ELR (cell line): ENCODE measurements at places on chromosomes 13 and 19.

GRCh38 chr19:14437578-14438140 lies 4.6 kb downstream of the PKN1 start:
- DNase-seq = no peak

DNA sequence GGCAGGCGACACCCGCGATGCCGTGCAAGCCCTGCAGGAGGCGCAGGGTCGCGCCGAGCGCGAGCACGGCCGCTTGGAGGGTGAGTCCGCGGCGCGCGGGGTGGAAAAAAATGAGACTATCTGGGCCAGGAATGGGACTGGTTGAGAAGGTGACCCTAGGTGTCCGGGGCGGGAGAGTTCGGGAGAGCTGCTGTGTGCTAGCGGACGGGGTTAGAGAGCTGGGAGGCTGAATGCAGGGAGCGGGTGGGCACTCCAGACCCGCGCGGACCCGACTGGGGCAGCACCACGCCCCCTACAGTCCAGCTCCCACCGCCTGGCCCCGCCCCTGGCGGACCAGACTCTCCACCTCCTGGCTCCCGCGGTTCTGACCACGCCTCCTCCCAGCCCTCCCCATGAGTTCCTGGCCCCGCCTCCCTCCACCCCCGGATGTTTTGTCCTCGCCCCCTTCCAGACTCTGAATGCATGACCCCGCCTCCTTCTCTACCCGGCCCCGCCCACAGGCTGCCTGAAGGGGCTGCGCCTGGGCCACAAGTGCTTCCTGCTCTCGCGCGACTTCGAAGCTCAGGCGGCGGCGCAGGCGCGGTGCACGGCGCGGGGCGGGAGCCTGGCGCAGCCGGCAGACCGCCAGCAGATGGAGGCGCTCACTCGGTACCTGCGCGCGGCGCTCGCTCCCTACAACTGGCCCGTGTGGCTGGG lies 1.5 kb downstream of the CLEC11A start:
- peak; percentile 98 for DNase-seq

DNA sequence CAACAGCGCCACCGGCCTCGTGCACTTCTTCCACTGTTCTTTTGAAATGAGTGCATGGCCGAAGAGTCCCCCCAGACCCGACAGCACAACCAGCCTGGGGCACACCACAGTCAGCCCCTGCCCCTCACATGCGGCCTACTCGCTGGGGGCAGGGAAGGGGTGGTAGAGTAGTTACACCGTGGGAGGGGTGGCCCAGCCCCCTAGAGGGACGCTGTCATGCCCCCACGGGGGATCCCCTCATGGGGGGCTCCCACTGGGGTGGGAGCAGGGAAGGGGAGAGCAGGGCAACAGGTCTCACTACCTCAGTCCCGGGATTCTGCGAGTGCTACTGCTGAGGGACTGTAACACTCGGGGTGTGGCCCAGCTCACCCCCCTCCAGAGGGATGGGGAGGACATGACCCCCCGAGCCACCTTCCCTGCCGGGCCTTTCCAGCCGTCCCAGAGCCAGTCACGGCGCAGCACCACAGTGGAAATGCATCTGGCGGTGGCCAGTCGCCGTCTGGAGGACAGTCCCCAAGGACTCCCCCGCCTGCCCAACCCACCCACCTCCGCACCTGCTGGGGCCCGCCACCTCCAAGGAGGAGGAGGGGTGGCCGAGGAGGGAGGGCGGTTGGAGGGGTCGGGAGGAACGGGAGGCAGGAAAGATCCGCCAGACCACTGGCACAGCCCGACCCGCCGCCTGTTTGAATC lies 84.6 kb upstream of the ZNF254 start:
- DNase-seq = no peak

DNA sequence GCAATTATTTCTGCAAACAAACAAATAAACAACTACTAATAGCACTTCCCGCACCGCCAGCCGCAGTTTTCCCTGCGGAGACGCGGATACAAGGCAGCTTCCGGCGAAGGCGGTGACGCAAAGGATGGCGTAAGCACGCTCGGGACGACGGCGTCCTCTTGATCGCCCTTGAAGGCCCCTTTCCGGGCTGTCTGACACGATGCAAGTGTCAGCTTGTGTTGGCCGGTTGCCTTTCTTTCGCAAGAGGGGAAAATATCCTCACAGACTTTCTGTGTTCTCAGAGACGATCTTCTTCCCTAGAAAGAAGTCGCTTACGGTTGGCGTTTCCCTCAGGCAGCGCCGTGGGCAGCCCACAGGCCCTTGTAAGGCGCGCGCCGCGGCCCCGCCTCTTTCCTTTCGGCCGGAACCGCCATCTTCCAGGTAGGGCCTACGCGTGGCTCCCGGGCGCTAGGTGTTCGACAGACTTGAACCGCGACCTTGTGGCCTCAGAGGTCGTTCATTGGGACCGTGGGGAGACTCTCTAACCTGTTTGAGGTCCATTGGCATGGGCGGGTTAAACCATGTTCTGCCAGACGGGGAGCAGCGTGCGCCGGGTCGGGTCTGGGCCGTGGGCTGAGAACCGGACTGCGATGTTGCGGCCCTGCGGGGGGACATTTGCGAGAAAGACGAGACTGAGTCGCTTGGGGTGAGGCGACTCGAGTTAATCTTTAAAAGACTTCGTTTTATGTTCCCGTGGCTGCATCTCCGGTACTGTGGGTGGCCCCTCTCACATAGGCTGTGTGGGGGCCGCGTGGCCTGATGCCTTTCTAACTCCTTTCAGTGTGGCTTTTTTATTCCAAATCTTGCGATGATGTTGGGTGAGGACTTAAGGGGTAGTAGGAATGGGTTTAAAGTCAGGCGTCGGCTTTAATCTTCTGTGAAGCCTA lies at the start of gene RPL21:
Gene RPL21, plus strand, starts transcription at position 393 of the 926 bp plus-strand sequence. CDS start 2,219 bp downstream, outside the sequence.
- DNase-seq = peak; percentile 97

GRCh38 chr19:18415178-18415867 lies 3.9 kb upstream of the SSBP4 start:
- DNase-seq = peak; percentile 55

DNA sequence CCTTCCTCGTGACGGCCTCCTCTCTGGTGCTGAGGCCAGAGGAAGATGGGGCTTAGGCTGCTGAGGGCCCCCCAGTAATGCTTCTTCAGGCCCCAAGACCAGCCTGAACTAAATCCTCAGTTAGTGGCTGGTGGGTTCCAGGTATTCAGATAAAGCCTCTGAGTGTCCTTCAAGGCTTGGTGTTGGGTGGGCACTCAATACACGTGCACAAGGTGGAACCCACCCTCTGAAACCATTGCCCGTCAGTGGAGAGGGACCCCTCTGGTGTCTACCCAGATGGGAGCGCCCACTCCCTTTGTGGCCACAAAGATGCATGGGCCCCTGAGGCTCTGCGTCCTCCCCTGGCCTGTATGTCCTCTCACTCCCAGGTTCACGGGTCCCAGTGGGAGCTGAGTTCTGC lies 79.0 kb downstream of the IER2 start:
- no peak for DNase-seq

DNA sequence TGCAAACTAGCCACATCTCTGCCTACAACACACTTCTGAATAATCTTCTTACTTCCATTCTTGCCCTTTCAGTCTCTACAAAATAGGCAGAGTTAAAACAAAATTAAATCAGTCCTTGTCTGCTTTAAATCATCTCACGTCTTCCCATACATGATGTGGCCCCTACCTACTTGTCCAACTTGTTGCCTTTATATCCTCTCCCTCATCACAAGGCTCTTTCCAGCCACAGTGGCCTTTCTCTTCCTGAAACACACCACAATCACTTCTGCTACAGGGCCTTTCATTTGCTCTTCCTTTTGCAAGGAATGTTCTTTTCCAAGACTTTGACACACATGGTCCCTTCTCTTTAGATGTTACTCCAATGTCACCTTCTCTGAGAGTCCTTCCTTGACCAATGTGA lies 1.7 kb downstream of the RBM26 start:
- peak; percentile 22 for DNase-seq

DNA sequence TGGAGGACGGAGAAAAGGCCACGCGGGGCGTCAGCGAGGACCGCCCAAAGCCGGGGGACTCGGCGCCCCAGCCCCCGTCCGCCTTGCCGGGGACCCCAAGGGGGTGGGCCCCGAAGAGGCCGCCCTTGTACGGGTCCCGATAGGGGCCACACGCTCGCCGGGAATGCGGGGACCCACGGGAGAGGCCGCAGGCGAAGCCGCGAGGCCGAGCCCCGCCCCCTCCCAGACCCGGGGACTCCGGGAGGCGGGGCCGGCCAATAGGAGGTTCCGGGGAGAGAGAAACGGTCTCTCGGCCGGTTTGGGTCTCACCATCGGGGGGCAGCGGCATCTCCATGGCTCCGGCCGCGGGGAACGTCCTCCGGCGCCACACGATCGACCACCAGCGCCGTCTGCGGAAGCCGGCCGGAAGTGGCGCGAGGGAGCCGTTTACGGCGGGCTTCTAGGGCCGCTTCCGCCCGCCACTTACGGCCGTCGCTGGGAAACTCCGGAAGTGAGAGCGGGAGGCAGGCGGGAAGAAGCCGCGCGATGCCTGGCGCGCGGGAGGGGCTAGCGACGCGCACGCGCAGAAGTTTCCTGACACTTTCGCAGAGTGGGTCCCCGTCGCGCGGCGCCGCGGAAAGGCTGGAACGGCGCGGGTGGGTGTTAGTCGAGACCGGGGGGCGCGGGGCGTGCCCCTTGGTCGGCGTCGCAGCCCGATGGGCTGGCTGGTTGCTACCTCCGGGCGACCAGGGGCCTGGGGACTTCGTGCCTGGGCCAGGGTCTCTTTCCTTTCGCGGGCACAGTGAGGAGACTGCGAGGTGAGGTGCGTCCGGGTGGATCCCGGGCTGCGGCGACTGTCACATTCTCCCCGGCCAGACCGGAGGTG lies at the start of gene CHERP:
Gene CHERP, minus strand, starts transcription at position 393 of the 865 bp plus-strand sequence. Its CDS starts 59 bp downstream, at position 334.
- DNase-seq = peak; percentile 96

DNA sequence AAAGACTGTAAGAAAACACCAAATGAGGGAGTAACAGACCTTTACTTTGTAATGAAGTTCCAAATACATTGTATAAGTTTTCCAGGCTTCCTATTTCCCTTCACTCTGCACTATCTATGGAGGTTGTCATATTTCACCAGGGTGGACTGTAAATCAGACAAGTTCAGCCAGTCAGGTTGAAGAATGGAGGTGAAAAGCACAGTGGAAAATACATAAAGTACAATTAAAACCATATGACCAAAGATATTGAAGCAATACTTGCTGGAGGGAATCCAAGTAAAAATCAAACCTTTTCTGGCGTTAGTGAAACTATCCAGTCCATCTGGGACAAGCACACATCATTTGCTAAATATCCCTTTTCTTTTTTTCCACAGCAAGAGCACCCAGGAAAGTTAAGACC lies 3.2 kb downstream of the LHFPL6 start:
- no peak for DNase-seq

DNA sequence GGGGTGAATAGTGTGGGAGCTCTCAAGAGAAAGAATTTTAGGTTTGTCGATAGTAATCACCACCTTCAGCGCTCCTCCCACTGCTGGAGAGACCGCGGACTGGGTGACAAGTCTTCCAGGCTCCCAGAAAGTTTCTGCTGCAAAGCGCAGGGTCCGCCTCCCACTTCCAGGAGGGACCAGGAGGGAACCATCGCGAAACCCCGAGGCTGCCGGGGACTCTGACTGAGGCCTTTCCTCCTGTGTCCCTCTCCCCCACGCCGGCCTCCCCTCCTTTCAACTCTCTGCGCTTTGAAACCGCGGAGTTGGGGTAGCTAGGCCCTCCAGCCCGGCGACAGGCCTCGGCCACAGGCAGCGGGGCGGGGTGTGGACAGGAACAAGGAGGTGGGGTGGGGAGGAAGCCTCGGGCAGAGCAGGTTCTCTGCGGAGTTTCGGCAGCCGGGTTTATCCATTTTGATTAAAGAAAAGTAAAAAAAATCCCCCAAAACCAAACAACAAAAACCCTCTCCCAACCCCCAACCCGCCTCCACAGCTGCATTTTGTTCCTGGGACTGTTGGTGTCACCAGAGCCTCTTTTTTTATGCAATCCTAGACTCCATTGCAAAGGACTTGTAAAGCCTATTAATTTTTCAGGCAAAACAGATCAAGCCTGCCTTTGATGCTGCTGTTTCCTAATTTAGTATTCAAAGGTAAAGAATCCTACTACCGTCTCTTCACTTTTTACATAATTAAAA lies 157.2 kb downstream of the TM9SF2 start:
- peak; percentile 44 for DNase-seq

GRCh38 chr13:74557870-74558269 lies 423.7 kb upstream of the KLF12 start:
- DNase-seq = no peak

DNA sequence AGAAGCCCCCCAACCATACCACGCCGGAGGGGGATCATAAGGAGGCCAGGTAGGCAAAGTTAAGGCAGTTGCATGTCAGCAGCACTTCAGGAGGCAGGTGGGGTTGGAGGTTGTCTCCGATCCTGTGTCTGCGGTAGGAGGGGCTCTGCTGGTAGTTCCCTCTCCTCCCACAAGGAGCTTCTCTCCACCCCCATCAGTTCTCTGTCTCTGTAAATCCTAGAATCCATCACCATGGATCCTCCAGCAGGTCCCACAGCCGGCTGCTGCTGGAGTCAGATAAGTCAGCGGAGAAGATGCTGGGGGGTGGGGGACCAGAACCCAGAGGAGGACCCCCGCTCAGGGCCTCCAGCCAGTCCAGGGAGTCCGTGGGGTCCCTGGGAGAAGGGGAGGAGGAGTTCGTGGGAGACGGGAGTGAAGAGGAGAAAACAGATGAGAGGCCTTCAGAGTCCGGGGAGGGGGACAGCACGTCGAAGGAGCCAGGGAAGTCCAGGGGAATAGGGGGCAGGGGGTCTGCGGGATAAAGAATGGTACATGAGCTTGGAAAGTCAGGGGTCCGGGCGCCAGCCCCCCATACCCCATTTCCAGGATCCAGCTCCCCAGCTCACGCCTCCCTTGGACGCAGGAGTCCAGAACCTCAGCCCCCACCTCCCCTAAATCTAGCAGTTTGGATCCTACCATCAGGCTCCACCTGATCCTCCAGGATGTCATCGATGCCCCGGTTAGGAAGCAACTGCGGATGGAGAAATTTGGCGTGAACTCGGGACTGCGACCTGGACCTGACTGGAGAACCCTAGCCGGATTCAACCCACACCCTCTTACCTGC lies 6.3 kb downstream of the MAMSTR start:
- peak; percentile 52 for DNase-seq

DNA sequence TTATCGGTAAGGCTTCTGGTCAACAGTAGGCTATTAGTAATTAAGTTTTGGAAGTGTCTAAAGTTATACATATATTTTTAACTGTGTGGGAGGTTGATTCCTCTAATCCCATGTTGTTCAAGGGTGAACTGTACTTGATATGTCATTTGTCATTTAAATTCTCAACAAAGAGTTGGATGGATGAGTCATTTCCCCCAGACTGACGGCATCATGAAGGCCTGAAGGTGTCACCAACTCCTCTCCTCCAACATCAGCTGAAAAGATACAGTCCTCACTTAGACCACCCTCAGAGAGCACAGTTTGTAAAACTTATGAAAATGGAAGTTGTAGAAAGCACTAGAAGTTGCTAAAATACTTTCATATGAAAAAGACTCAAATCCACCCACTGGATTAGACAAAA lies 48.8 kb downstream of the DCLK1 start:
- DNase-seq = no peak
